ENCODE measurements at places on chromosomes 6 and 20.

DNA sequence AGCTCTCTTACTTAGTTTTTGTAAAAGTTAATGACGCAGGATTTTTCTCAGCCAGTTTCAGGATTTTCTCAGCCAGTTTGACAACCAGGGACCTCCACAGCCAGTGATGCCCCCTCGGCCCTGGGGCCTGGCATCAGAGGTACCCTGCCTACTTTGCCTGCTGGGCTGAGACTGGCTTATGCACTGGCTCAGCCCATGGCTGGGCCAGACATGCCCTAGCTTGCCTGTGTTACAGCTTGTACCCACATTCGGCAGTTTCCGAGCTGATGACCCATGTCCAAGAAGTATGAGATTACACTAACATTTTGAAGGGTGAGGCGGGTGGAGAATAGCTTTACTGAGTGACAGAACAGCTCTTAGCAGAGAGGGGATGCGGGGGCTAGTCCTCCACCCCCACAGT is 406.1 kb upstream of the HSF2 start:
- no peaks in the 10 kb centered on the region for H3K27me3 ChIP-seq
- H3K4me1 ChIP-seq = no peaks in the 10 kb centered on the region
- H3K4me3 ChIP-seq = no peak overlapping the region
- H3K36me3 ChIP-seq = no peaks in the 10 kb centered on the region

DNA sequence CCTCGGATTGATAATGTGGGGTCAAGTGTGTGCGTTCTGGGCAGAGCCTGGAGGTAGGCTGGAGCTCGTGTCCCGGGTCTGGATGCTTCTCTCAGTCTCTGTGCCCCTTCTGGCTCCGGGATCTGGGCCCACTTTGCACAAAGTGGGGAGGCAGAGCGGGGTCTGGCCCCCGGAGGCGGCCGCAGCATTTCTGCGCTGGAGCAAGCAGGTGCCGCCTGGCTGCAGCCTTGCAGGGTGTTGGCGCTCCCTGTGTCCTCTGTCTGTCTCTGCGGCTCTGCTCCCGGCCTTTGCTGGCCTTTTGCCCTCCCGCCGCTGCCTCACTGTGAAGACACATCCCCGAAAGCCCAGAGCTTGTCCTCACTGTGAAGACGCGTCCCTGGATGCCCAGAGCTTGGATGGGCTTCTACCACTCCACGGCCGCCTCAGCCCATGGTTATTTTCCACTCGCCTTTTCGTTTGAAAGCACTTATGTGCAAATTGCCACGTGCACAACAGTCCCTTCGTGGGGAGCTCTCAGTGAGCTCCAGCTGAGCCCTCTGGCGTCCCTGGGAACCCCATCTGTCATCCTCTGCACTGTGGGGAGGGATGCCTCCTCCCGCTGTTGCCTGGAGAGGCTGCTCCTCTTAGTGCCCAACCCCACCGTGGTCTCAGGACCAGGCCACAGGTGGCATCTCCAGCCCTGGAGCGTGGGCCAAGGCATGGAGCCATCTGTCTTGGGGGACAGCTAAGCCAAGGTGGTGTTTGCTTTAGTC is 17.4 kb downstream of the SLCO4A1 start:
- H3K27me3 ChIP-seq = no peaks in the 10 kb centered on the region
- H3K36me3 ChIP-seq = peaks cover 16% of the 10 kb centered on the region
- peak overlapping the region; percentile 45 for H3K27ac ChIP-seq
- no peak for DNase-seq
- no peaks in the 10 kb centered on the region for H3K4me1 ChIP-seq

DNA sequence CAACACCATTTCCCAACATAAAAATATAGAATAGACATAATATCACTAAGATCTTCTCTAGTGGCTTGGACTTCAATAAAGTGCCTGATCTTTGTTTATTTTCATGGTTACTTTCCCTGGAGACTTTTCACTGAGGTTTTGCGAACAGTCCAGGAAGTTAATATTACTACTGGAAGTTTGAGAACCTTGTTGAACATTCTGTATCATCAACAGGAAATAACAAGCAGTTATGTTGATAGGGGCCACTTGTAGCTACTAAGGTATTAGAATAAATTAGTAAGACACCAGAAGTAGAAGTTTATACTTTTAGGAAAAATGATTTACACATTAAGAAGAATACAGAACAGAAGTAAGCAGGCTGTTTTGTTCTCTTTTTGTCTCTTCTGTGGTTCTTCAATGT is 180.2 kb downstream of the TFAP2B start:
- H3K36me3 ChIP-seq = no peaks in the 10 kb centered on the region
- no peaks in the 10 kb centered on the region for H3K4me1 ChIP-seq
- no peaks in the 10 kb centered on the region for H3K27me3 ChIP-seq
- no peak for DNase-seq
- H3K27ac ChIP-seq = no peak overlapping the region

DNA sequence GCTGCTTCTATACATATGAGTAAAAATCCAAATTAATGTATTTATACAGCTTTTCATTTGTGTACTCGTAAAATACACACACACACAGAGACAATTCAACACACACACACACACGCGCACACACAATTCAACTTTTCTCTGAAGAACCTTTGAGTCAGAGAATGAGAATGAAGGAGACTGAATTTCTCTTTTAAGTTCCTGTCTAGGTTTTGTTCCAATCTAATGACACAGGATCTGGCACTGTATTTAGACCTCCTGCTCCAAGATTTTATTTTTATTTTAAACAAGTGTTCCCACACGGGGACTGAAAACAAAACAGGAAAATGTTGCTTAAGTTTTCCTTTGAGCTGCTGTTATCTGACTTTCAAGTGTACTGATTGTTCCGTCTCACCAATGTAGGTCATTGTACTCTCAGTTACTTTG is 250.8 kb downstream of the LAMA2 start:
- H3K36me3 ChIP-seq = no peaks in the 10 kb centered on the region
- no peak overlapping the region for H3K27ac ChIP-seq
- no peak for DNase-seq
- no peaks in the 10 kb centered on the region for H3K4me1 ChIP-seq

DNA sequence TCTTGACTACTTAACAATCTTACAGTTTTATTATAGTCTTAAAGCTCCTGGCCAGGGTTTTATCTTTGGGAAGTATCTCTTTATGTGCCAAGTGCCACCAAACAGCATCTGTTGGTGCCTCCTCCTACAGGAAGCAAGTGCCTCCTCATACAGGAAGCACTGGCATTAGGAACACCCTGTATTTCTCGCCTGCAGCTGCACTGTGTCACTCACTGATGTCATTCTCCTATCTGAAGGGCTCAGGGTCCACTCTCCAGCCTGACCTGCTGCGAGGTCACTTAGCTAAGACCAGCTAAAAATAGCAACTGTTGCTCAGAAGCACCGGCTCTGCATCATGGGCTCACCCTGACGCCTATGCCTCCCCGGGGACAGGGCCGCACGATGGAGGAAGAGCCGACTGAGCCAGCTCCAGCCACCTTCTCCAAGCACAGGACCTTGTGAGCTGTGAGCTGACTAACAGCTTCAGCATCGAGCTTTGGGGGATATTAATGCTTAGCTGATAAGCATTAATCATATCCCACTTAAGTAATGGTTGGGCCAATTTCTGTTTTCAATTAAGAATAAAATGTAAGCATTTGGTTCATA is 66.3 kb upstream of the CD93 start:
- DNase-seq = no peak
- peaks cover 3% of the 10 kb centered on the region for H3K27me3 ChIP-seq
- H3K4me3 ChIP-seq = no peak overlapping the region
- H3K36me3 ChIP-seq = no peaks in the 10 kb centered on the region
- H3K27ac ChIP-seq = no peak overlapping the region

DNA sequence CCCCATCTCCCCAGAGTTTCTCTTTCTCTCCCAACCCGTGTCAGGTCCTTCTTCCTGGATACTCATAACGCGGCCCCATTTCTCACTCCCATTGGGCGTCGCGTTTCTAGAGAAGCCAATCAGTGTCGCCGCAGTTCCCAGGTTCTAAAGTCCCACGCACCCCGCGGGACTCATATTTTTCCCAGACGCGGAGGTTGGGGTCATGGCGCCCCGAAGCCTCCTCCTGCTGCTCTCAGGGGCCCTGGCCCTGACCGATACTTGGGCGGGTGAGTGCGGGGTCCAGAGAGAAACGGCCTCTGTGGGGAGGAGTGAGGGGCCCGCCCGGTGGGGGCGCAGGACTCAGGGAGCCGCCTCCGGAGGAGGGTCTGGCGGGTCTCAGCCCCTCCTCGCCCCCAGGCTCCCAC is at the start of gene HLA-F:
Gene HLA-F, plus strand, starts transcription at position 173 of the 404 bp plus-strand sequence. Its CDS starts 30 bp downstream, at position 203.
- peak within 1 kb of the TSS; percentile 92 for H3K4me3 ChIP-seq
- peaks cover 47% of the 10 kb centered on the region for H3K36me3 ChIP-seq
- no peaks in the 10 kb centered on the region for H3K27me3 ChIP-seq
- DNase-seq = peak; percentile 85
- H3K27ac ChIP-seq = peak within 1 kb of the TSS; percentile 89

- no peak overlapping the region for H3K27ac ChIP-seq
- H3K4me3 ChIP-seq = no peak overlapping the region
- H3K36me3 ChIP-seq = peaks cover 2% of the 10 kb centered on the region
- H3K4me1 ChIP-seq = peaks cover 6% of the 10 kb centered on the region
- DNase-seq = no peak
Measured at GRCh38 chr6:130409418-130410100, 43.7 kb downstream of the TMEM200A start.

GRCh38 chr6:140744659-140745320 is 1370.3 kb upstream of the CITED2 start:
- no peaks in the 10 kb centered on the region for H3K4me1 ChIP-seq
- no peak overlapping the region for H3K4me3 ChIP-seq

All from T-helper 2 cell treated with Interferon-gamma antibody and Interleukin-4, amounts not matched to agents 5 μg/mL and 100 μg/mL, for 36 hours (primary cell).